HuH-7.5 (cell line): ENCODE measurements at places on chromosomes 3 and 15.

DNA sequence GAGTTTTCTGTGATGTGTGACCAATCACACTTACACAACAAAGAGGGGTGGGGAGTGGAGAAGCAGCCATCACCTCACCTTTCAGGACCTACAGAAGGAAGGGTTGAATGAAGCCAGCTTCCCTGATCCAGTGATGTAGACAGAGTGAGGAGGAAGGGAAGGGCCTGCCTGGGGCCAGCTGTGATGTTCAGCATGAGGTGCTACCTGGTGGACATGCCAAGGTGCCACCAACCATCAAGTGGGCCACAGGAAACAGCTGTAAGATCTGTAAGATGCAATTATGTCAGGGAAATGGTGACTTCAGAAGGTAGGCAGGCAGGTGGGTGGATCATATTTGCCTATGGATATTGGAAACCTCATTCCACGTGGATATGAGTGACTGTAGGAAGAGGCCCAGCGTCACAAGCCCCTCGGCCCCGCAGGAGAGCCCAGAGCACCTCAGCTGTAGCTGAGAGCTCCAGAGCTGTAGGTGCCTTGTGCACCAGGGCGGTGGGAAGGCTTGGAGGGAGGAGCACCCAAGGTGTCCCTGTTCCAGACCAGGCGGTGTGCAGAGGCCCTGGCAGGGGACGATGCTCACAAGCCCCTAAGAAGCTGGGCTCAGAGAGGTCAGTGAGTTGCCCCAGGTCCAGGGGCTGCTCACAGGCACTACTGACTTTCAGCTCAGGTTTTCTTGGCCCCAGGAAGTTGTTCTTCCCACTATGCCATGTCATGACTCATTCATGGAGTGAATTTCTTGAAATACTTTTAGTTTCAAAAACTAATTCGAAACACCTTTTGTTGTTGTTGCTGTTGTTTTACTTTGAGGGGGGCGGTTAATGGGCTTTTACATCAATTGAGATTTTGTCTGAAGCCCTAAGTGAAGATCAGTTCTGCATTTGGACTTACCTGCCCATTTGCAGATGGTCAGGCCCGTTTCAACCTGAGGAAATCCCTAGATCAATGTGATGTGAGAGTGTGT is 94.2 kb upstream of the ALDH1A3 start:
- no peak for DNase-seq

GRCh38 chr3:26229801-26230200 is 392.8 kb upstream of the LRRC3B start:
- DNase-seq = no peak

DNA sequence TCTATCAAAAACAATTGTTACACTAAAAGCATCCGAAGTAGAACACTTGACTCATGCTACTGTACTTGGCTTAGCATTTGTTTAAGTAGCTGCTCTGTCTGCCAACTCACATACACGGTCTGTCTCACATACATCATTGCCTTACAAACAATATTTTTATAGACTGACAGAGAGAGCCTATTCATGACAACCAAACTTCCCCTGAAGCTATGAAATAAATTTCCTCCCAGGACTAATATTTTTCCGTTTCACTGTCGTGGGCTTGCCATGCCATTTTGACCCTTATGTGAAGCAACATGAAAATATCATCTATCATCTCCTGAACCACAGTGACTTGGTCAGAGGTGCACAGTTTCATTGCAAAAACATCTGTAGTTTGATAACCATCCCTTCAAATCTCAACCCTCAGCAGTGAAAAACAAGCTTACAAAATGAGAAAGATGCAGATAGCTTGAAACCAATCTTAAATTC is 66.5 kb upstream of the PYGO1 start:
- no peak for DNase-seq

DNA sequence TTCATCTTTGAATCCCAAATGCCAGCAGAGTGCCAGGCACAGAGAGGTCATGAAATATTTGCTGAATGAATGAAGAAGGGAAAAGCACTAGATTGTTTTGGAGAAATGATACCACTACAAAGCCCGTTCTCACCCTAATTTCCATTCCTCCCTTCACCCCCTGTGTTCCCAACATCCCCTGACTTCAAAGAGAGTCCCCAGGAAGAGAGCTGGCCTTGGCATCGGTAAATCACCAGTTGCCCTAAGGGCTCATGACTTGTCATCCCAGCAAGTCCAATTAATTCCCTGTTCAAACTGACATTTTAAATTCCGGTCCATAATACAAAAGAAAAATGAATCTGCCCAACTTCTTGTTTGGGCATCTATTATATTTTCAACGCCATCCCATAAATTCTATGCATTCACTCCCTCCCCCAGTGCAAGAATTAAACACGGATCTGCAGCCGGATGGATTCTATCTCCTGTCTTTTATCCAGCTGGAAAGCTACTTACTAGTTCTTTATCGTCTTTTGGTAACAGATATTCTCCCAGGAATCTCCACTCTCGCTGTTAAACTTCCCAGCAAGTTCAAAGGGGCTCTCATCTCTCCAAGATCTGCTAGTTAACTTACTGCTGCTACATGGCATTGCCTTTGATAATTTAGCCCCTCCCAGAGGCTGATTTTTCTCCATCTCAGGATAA is 63.9 kb upstream of the TSC22D2 start:
- no peak for DNase-seq

- no peak for DNase-seq
Observed at GRCh38 chr15:52349052-52349700, 53.6 kb upstream of the MYO5C start.

DNA sequence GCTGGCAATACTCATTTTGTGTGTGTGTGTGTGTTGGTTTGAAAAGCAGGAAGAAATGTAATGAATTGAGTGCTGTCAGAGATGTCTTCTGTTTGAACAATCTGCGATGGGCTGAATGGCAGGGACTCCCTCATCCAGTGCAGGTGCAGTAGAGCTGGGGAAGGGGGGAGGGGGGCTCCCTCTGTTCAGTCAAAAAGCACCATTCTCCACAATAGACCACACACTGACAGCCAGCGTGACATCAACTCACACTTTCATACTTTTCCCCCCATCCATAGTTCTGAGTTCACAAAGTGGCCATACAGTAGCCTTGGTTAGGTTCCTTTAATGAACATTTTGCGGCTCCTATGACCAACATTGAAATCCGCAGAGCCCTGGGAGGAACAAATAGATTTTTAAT is 10.4 kb downstream of the SOX2 start:
- no peak for DNase-seq

DNA sequence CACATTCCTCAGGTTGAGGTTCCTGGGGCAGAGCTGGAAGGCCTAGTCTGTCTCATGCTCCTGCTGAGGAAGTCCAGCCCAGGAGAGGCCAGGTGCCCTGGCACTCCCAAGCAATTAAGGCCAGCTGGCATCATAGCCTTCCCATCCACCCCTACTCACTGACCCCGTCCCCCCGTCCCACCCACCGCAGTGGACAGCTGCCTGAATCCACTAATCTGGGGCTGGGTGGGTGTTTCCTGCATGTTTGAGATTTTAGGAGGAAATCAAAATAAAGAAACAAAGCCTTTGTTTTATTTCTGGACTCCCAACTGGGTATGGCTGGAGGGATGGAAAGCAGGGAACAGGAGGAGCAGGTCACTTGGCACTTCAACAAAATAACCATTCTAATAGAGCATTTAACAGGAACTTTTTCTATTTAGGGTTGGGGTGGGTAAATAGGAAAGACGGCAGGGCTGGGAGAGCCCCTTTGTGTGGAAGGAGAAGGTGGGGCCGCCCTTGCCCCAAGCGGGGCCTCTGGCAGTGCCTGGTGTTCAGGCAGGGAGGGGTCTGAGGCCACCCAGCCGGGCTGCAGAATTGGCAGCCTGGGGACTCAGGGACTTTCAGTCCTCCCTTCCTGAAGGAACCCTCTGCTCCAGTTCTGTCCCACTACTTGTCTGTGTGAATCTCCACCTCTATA is 8.5 kb downstream of the MRAS start:
- no peak for DNase-seq

DNA sequence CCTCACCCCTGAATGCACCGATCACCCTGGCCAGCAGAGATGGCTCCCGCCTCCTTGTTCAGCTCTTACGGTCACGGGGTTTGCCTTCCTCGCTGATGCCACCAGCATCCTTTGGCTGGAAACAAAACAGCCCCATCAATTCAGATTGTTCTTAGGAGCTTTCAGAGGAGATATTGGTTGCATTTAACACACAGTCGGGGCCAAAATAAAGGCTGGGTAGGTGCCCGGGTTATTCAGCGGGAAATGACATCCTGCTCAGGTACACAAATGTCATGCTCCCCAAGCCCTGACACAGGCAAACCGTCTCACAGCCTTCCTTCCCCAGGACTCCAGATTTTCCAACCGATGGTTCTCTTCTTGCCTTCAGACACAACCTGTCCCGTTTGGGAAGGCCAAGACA is 62.4 kb upstream of the MEF2A start:
- DNase-seq = no peak

DNA sequence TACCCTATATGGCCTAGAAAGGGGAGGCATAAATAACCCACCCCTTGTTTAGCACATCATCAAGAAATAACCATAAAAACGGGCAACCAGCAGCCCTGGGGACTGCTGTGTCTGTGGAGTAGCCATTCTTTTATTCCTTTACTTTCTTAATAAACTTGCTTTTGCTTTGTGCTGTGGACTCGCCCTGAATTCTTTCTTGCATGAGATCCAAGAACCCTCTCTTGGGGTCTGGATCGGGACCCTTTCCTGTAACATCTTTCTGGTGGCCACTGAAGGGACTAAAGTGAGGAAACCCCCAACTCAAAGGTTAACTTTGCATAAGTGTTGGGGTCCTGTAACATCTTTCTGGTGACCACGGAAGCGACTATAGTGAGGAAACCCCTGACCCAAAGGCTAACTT is 15.7 kb upstream of the HHATL start:
- DNase-seq = no peak

DNA sequence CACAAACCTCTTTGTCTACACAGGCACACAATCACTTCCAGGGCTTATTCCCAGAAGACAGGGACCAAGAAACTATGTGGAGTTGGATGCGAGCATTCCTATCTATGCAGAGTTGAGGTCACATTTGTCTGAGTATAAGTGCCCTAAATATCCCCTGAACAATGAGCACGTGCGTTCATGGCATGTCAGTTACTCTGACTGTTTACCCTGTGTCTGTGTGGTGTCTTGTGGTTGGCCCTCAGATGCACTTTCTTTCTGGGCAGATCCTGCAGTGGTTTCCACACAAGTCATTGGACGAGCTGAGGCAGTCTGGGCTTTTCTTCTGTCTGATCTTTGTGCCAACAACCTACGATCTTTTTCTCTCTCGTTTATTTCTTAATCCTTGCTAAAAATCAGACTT is 134.5 kb downstream of the FBN1 start:
- no peak for DNase-seq

GRCh38 chr3:37806505-37807200 is 55.0 kb upstream of the CTDSPL start:
- DNase-seq = no peak

GRCh38 chr3:74751775-74752174 is 137.3 kb upstream of the CNTN3 start:
- DNase-seq = no peak

DNA sequence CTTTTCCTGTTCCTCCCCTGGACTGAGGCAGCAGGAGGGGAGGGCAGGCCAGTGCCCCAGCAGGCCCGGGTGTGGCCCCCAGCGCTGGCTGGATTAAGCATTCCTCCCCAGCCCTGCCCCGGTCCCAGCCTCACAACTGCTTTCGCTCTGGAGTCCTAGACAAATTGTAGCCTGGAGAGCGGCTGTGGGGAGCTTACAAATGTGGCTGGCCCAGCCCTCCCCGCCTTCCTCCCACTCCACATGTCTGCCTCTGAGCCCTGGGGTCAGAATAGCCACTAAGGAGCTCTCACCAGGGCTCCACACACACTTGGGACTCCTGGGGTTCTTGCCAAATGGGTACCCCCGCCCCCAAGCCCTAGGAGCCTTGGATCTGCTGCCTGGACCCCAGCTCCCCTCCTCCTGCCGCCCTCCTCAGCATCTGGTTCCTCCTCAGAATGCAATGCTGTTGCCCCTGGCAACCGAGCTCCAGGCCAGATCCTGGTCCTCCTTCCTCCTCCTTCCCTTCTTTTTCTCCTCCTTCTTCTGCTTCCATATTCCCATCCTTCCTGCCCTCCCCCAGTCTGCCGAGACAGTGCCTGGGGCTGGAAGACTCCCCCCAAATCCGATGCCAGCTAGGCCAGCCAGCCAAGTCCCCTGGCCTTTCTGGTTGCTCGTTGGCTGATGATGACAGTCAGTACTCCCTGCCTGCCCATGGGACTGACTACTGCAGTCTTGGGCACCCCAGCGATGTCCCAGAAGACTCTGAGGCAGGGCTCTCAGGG is 91.1 kb downstream of the LINGO1 start:
- DNase-seq = no peak

DNA sequence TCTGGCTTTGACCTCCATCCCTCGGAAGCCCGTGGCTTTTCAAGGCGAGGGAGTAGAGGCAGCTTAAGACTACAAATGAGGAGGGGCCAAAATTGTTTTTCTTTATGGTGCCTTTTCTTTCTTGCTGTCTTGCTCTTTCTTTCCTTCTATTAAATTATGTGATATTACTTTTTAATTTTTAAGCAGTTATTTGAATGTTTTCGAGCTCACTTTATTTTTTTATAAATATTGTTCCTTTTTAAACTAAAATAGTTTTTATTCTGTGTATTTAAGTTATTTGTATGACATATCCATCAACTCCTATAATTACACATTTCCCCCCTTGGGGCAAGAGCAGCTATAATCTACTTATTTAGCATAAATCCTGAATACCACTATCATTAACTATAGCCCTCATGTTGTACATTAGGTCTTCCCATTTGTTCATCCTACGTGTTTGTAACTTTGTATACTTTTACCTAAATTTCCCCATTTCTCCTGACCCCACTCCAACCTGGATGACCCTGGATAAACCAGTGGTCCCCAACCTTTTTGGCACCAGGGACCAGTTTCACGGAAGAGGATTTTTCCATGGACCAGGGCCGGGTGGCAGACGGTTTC is 622 bp upstream of the PLSCR1 start:
- no peak for DNase-seq

- DNase-seq = no peak
Observed at GRCh38 chr3:25527801-25528200, 99.7 kb downstream of the RARB start.

GRCh38 chr3:188707381-188708288 is 464.1 kb upstream of the TPRG1 start:
- no peak for DNase-seq

DNA sequence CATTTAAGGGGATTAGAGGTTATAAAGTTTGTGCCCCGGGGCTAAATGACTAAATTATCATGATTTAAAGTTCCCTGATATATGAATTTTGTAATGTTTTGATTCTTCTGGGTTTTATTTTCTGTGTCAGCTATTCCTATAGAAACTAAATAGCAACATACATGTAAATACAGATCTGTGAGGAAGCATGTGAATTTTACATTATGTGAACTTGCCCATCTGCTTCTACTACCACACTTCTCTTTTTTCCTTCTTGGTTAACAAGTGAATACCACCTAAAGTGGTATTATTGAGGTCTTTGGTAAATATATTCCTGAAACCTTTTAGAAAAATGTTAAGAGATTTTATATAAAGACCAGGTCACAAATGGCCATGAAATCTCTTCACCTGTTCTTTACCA is 29.3 kb downstream of the SLMAP start:
- no peak for DNase-seq

- no peak for DNase-seq
Observed at GRCh38 chr15:37136666-37137065, 36.3 kb upstream of the MEIS2 start.

GRCh38 chr3:179733797-179734196 is 81.0 kb downstream of the USP13 start:
- DNase-seq = no peak

GRCh38 chr3:61218504-61218903 is 32.7 kb downstream of the FHIT start:
- DNase-seq = no peak

- no peak for DNase-seq
Observed at GRCh38 chr15:72764656-72765055, 18.9 kb downstream of the ADPGK start.

- no peak for DNase-seq
Observed at GRCh38 chr15:65938604-65939003, 69.3 kb downstream of the RAB11A start.
